ENCODE measurements at places on chromosomes 6 and 20.

DNA sequence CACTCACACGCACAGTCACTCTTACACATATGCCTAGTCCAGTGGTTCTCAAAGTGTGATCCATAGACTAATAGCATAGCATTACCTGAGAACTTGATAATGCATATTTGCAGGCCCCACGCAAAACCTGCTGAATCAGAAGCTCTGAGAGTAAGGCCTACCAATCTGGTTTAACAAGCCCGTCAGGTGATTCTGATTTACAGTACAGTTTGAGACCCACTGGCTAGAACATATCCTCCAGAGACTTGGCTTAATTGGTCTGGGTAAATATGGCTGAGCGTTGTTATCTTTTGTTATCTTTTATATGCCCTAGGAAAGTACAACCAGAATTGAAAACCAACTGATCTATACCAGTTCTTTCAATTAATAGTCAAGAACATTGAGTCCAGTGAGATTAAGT is 9.6 kb downstream of the TSPYL4 start:
- DNase-seq, result no peak

- no peak for DNase-seq
Observed at GRCh38 chr6:145962581-145962980, 1.6 kb downstream of the SHPRH start.

GRCh38 chr6:28134015-28134414 is 7.7 kb upstream of the ZKSCAN8 start:
- DNase-seq, result no peak

GRCh38 chr6:90406142-90406794 is 109.6 kb upstream of the BACH2 start:
- DNase-seq, result no peak

DNA sequence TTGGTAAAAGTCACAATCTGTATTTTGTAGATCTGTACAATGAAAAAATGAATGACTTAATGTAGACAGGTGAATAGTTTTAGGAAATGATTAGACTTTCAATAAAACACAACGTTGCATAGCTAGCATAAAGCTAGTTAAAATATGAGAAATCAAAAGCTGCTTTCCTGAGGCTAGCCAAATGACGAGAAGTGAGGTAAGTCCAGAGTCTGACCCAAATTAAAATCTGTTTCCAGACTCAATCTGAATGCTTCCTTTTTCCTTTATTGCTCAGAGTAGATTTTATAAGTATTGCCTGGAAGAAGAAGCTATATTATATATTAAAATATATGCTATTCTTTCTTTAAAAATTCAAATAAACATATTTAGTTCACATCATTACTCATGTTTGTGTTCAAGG is 615.4 kb downstream of the CD109 start:
- no peak for DNase-seq

GRCh38 chr20:14882157-14882556 is 544.7 kb upstream of the FLRT3 start:
- DNase-seq, result no peak

Measured in spinal cord (tissue), 10 donors.